ENCODE measurements at places on chromosomes 6 and 20. TPM values are rescaled to one million over a fixed set of nuclear protein-coding genes. Genes with fewer than 3 reads are reported as not detected.

Gene NHSL1
- 4.4 TPM for polyA plus RNA-seq

Gene PREX1
- 8.5 TPM for polyA plus RNA-seq

Gene MOG
- not detected for polyA plus RNA-seq

Gene RGS17
- not detected for polyA plus RNA-seq

Gene ULBP3
- 0.71 TPM for polyA plus RNA-seq

Gene PXDC1
- polyA plus RNA-seq: 35.0 TPM

Gene POM121L2
- not detected for polyA plus RNA-seq

Gene ZNF334
- polyA plus RNA-seq: 3.7 TPM

Gene SEC23B
- polyA plus RNA-seq: 46.4 TPM

Gene TMEM244
- polyA plus RNA-seq: not detected

Gene CARMIL1
- polyA plus RNA-seq: 22.3 TPM

Gene GPLD1
- 0.41 TPM for polyA plus RNA-seq

Gene SPDEF
- polyA plus RNA-seq: not detected

Gene HBS1L
- 21.0 TPM for polyA plus RNA-seq

Gene BMP7
- 11.3 TPM for polyA plus RNA-seq

Gene FAM209A
- polyA plus RNA-seq: not detected

Gene BEND6
- 0.86 TPM for polyA plus RNA-seq

Gene BTBD3
- polyA plus RNA-seq: 11.6 TPM

Gene MUC22
- not detected for polyA plus RNA-seq

Gene NOL4L
- 14.1 TPM for polyA plus RNA-seq
